ENCODE measurements at places on chromosomes 5 and 9.

- no peak for DNase-seq
Measured at GRCh38 chr9:108759399-108759798, 96.4 kb downstream of the ACTL7B start.

DNA sequence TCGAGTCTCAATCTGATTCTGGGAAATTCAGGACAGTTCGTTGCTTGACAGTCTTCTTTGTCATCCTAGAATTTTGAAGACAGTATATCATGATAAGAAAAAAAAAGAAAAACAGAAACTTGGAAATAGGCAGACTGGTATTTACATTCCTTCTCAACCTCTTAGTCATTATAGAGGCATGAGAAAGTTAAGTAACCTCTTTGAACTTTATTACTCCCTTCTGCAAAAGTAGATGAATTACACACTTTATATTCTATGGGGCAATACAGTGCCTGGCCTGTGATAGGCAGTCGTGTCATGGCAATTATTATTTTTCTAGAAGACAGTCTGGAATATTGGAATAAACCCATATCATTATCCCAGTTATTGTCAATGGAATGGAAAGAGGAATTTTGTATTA lies 828.9 kb downstream of the TLR4 start:
- no peak for DNase-seq

DNA sequence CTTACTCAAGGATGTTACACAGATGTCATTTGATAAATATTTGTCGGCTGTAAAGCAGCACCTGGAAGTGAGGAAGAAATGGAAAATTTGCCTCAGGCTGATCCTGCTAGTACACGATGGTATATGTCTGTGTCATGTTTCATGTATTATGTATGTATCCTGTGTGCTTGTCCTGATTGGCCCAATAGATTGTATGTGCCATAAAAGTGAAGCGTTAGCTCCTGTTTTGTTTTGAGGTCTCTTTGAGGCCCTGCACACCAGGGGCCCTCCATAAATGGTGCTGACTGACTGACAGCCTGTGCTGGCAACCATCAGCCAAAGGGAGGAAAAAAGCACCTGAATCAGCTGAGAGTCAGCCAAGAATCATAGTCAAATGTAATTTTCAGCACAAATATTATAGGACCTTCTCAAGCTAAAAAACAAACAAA lies 11.8 kb upstream of the LNPEP start:
- no peak for DNase-seq

GRCh38 chr9:2616692-2617377 lies 4.8 kb upstream of the VLDLR start:
- DNase-seq: no peak

- no peak for DNase-seq
Measured at GRCh38 chr9:2984491-2984890, 140.6 kb upstream of the PUM3 start.

DNA sequence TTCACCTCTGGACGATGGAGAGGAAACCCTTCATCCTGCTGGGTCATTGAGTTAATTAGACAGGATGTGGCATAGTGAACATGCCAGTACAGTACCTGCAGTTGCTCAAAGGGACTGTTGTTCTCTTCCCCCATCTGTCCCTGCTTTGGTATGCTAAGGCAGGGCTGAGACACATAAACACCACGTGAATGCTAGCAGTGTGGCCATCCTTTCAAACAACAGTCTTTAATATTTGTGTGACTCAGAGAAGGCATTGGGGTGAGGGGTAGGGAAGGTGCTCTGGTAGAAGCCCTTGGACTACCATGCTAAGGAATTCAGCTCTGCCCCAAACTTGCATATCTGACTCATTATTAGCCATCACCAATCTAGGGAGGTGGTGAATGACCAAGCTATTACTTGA lies 180.2 kb upstream of the ZNF618 start:
- no peak for DNase-seq

GRCh38 chr9:69036799-69037198 lies 1.2 kb downstream of the FXN start:
- DNase-seq: no peak

GRCh38 chr9:133640160-133640559 lies 4.0 kb downstream of the DBH start:
- DNase-seq: no peak

GRCh38 chr5:16179936-16180788 lies 571 bp upstream of the MARCHF11 start:
- DNase-seq: no peak

DNA sequence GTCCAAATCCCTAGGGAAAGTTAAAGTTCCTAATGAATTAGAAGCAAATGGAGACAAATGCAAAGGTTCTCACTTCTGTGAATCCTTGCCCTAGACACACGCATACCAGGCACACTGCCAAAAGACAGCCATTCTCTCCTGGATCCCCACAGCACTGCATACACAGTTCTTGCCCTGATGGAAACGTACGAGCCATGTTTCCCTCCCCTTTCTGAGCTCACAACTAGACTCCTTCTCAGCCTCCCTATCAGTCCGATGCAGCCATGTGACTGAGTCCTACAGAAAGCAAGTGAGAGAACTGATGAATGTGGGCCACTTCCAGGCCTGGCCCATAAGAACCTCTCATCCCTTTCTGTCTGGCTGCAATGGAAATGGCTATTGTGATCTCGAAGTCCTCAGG lies 92.0 kb downstream of the ZNF608 start:
- no peak for DNase-seq

DNA sequence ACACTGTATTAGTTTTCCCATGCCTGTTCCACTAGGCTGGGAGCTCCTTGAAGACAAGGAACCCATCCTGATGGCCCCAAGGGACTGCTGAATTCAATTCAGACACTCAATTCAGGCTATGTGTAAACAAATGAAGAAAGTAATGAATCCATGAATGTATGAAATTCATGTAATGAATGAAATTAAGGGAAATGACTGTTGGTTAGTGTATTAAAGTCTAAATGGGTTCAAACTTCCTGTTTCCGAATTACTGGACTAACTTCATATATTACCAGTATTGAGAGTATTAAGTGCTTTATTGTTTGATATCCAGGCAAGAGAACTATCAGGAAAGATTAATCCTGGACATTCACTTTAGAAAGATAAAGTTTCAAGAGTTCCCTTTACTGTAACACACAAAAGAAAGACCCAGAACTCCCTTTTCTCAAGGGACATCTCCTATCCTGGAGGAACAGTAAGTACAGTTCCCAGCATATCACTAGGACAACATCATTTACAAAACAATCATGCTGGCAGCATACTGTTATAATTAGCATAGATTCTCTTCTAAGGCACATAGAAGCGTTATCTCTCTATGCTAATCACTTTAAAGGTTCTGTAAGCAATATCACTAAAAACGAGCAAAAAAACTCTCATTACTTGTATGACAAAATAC lies 28.5 kb upstream of the IFNK start:
- no peak for DNase-seq

- no peak for DNase-seq
Measured at GRCh38 chr9:4118666-4119065, 181.2 kb downstream of the GLIS3 start.

DNA sequence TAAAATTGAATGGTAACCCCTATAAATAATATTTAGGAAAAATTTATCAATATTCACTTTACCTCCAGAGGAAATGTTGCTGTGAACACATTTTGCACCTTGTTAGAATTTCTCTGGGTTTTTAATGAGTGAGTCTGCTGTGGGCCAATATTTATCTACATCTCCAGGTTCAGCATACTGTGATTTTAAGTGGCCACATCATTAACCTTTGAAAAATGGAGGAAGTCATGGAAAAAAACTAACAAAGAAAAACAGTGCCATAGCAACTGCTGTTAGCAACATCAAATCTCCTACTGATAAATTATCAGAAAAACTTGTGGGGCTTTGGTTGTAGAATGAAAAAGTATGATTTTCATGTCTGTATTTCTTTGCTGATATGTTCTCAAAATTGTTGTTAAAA lies 55.0 kb downstream of the CD180 start:
- DNase-seq: no peak
